ENCODE measurements at places on chromosomes 1 and 21. TPM values are rescaled to one million over a fixed set of nuclear protein-coding genes. Genes with fewer than 3 reads are reported as not detected.

DNA sequence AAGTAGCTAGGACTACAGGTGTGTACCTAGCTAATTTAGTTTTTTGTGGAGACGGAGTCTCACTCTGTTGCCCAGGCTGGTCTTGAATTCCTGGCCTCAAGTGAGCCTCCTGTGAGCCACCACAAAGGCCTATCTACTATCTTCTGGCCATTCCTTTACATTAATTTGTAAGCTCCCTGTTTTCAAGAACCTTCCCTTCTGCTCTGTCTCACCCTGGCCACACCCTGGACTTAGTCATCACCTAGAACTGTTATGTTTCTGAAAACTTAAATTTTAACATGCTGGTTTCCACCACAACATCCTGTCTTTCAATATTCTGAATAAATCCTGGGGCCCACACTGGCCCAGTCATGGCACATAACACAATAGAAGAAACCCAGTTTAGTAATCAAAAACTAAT, 4.9 kb upstream of the B4GALT3 start:
- no peak for DNase-seq

The CDK18 gene
- 46.5 TPM for total RNA-seq

- no peak for DNase-seq
These were observed 284.5 kb downstream of the NPHP4 start for GRCh38 chr1:5707566-5708345.

The MAGI3 gene
- 9.7 TPM for total RNA-seq

DNA sequence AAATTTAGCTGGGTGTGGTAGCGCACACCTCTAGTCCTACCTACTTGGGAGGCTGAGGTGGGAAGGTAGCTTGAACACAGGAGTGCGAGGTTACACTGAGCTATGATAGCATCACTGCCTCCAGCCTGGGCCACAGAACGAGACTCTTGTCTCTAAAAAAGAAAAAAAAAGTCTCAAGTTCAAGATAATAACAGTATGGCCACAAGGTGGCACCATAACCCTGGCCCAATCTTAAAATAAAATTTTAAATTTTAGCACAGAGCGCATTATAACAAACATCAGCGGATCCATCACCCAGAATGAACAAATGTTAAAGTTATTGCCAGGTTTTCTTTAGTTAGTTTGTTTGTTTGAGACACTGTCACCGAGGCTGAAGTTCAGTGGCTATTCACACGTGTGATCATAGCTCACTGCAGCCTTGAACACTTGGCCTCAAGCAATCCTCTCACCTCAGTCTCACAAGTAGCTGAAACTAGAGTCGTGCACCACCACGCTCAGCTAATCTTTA, 2.9 kb upstream of the HTR6 start:
- DNase-seq: peak; percentile 74

- DNase-seq: no peak
These were observed 7.6 kb downstream of the GNB1 start for GRCh38 chr1:1883092-1883873.

DNA sequence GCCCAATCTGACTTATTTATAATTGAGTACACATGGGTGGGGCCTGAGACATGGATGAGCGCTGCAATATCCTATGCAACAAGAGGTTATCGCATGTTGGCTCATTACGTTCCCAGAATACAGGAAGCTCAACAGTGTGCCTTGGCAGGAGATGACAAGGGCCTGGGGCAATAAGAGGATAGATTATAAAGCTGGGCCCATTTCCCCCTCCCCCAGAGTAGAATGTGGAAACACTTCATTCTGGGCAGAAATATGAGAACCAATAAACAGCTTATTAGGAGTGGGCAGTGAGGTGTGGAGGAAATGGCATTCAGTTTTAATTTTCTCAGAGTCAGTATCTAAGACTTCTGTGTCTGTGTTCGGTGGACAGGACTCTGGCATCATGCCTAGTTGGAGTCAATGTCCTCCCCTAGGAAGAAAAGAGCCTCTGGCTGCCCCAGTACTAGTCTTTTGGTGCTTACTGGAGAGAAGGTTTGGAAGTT, 92.8 kb downstream of the PIK3R3 start:
- DNase-seq: no peak

The AADACL4 gene
- total RNA-seq: not detected

The TFF3 gene
- total RNA-seq: not detected

DNA sequence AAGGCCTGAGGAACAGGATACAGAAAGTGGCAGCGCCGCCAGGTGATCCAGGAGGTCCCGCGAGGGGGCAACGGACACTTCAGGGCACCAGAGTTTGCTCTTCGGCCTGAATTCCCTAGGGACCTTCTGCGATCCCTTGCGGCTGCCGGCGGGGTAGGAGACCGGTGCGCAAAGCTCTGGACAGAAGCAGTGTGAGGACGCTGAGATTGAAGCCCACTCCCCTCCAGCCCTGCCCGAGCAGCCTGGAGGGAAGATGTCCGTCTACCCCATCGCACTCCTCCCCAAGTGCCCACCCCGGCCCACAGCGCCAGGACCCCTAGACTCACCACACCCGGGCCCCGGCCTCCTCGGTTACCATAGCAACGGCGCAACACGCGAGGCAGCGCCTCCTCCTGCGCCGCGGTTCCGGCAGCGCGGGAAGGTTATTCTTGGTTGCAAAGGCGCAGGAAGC, at the start of gene ANKRD45:
TSS of gene ANKRD45 (minus strand) at position 361 of the 451 bp plus-strand sequence. CDS start 10,433 bp downstream, outside the sequence.
- DNase-seq: peak; percentile 95

DNA sequence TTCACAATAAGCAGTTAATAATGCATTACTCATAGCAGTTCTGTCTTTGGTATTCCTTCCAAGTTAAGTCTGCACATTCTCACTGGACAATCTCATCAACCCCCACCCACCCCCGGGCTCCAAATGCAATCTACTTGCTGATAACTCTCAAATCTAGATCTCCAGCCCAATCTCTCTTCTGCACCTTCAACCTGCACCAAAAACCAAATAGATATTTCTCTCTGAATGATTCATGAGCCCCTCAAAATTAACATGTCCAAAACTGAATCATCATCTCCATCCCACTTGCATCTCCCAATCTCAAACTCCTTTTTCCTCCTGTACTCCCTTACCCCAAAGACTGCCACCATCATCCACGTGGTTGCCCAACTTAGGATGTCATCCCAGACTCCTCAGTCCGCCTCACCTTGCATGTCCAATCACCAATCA, 2.7 kb downstream of the DOCK7 start:
- DNase-seq: no peak

The TATDN3 gene
- total RNA-seq: 23.7 TPM

DNA sequence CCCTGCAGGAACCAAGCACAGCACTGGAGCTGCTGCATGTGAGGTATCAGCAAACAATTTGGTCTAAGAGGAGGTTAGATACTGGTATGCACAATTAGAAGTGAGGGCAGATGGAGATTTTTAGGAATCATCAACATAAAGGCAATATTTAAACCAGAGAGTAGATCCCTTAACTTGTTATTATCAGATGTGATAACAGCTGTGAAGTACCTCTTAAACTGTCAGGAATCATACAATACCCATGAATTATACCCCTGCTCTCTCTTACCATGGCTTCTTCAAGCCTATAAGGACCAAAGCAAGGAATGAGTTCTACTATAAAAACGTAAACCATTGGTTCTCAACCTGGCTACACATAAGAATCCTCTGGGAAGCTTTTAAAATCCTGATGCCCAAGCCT, 3.9 kb downstream of the BCAR3 start:
- no peak for DNase-seq

The MYOM3 gene
- total RNA-seq: not detected

The CADM3 gene
- 4.4 TPM for total RNA-seq

The KISS1 gene
- not detected for total RNA-seq

DNA sequence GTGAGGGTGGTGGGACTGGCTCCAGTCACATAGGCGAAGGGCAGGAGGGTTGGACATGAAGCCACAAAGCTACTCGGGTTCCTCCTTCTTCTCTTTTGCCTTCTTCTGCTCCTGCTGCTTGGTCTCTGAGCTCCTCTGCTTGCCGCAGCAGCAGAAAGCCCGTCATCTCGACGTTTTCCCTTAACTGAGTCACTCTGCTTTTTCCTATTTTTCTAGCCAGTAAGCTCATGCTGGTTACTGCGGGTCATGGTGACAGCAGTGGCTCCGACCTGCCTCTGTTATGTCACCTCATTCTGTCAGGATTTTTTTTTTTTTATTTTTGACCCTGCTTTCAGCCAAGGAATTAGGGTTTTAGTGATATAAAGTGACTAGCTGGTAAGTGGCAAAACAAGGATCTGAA, 2.6 kb upstream of the FMOD start:
- no peak for DNase-seq

The SLFNL1 gene
- 0.14 TPM for total RNA-seq

- DNase-seq: no peak
These were observed 400.3 kb downstream of the LTN1 start for GRCh38 chr21:28592205-28592865.

DNA sequence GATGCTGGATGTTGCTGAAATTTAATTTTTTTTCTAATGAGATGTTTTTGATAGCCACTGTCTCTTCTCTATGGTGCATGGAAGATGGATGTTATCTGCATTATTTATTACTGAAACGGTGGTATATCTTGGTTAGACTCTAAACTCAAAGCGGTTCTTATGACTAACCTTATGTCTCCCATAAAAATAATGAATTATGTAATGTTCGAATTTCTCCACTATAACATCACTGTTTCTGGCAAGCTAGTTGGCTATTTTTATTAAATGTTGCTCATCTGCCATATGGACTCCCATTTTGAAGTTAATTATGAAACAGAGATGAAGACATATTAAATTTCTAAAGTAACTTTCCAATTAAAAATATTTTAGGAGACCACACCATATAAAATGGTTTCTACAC, 808.6 kb upstream of the ADGRL4 start:
- no peak for DNase-seq
